ENCODE measurements at places on chromosomes 4 and X.

- no peak for DNase-seq
Measured at GRCh38 chrX:41499195-41499594, 52.1 kb downstream of the NYX start.

- DNase-seq = no peak
Measured at GRCh38 chr4:27828843-27829242, 968.2 kb downstream of the STIM2 start.

DNA sequence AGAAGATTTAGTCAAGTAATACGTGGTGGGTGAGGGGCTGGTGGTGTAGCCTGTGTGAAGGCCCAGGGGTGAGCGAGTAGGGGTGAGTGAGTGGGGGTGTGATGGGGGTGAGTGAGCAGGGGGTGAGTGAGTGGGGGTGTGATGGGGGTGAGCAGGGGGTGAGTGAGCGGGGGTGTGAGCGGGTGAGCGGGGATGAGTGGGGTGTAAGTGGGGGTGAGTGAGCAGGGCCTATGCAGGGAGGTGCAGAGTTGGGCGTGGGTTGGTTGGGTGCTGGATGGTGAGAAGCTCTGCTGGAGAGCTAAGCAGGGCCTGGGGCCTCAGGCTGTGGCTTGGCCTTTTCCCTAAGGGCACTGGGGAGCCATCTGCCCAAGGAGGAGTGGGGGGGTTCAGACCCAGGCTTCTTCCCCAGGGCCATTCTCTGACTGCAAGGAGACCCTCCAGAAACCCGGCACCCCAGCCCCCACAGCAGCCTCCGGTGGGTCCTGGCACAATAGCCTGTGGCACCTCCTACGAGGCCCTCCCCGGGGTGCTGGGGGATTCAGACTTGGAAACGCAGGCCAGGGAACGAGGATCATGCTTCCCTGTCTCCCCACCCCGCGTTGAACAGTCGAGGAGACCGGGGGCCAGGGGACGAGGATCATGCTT, 30.4 kb downstream of the SH3TC1 start:
- peak; percentile 7 for DNase-seq

GRCh38 chr4:113541933-113542332, 219.6 kb downstream of the CAMK2D start:
- DNase-seq = no peak

GRCh38 chr4:25590171-25590570, 65.5 kb upstream of the SLC34A2 start:
- no peak for DNase-seq

DNA sequence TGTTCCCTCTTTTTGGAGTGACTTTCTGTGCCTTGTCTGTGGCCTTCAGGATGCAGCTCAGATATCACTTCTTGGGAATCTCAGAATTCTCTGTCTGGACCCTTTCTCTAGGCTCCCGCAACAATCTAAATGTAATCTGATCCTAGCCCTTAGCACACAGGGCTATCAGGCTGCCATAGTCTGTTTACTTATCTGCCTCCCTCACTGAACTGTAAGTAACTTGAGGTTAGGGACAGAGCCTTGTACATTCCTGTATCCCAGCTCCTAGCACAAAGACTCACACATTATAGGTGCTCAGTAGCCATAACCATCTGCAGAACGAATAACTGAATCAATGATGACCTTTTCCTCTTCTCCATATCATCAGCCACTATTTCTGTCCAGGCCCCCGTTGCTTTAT, 69.5 kb downstream of the RTL9 start:
- no peak for DNase-seq

- no peak for DNase-seq
Measured at GRCh38 chr4:109327641-109328040, 25.2 kb upstream of the COL25A1 start.

GRCh38 chr4:14853176-14853943, 148.9 kb upstream of the CPEB2 start:
- DNase-seq = no peak

- DNase-seq = no peak
Measured at GRCh38 chr4:573122-573892, 2.8 kb downstream of the TMEM271 start.

GRCh38 chrX:92247076-92247475, 467.9 kb downstream of the PCDH11X start:
- no peak for DNase-seq

DNA sequence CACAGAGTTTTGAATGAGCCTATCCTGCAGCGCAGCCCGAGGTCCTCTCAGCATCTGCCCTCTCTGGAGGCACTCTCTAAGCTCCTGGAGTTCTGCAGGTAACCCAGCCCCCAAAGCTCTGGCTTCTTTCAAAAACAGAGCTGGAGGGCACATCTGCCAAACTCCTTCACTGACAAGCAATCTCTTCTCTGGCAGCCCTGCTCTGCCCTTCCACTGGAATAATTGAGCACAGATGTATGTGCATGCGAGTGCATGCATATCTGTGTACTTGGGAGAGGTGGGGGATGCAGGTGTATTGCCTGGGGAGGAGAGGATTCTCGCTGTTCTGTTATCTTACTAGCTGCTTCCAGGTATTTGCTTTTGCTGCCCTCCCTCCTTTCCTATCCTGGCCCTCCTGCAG, 22.2 kb upstream of the PLP1 start:
- no peak for DNase-seq

GRCh38 chrX:13699183-13699826, 10.4 kb downstream of the RAB9A start:
- DNase-seq = no peak
